ENCODE measurements at places on chromosomes 12 and 14. TPM values are rescaled to one million over a fixed set of nuclear protein-coding genes. Genes with fewer than 3 reads are reported as not detected.
A peak's percentile ranks its signal among the peaks of the same experiment; 100 is the strongest.

DNA sequence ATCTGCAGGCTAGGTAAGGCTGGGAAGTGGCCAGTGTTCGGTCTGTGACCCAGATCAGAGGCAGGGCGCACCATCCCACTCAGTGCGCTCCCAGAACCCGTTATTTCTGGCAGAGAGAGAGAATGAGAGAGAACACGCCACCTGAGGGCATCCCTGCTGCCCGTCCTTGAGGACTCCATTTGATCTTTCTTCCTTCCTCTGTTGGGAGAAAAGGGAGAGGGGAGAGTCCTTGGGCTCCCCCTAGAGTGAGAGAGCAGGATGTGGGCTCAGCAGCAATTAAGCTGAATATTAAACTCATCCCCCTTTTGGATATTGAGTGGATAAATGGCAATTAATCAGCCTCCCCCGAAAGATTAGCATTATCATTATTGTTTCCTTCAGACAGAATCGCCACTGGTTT is 70.6 kb downstream of the IFT43 start:
- H3K36me3 ChIP-seq, result no peaks in the 10 kb centered on the region
- no peak for DNase-seq
- H3K27ac ChIP-seq, result no peak overlapping the region
- H3K4me3 ChIP-seq, result no peak overlapping the region
- H3K27me3 ChIP-seq, result no peaks in the 10 kb centered on the region
- no peaks in the 10 kb centered on the region for H3K4me1 ChIP-seq

DNA sequence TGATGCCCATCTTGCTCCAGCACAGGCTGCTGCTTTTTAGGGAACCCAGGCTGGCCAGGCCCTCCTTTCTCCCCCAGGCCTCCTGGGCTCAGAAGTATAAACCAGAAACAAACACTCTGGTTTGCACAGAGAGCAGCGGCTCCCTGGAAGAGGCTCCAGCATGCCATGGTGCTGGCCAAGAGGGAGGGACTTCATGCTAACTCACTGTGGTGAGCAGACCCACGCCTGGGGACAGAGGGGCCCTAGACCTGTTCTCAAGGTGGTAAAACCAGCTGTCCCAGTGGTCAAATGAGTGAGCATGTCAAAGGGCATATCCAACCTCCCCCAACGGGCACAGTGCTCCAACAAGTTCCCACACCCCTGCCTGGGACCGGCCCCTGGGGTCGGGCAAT is 15.5 kb downstream of the BCL11B start:
- H3K27ac ChIP-seq, result no peak overlapping the region
- H3K36me3 ChIP-seq, result no peaks in the 10 kb centered on the region
- no peak for DNase-seq
- no peaks in the 10 kb centered on the region for H3K4me1 ChIP-seq
- H3K4me3 ChIP-seq, result no peak overlapping the region

DNA sequence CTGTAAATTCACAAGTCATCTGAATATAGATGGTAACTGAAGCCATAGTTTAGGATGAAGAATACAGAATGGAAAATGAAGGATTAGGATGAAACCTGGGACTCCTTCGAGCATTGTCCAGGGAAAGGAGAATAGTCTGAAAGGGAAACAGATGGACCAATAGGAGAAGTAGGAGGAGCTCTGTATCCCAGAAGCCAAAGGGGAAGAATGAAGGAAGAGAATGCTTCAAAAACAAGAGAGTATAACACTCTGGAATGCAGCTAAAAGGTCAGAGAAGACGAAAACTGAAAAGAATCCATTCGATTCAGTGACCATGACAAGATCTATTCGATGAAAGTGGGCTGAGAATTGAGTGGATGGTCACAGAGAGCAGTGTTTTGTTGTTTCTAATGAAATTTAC is 1.0 kb downstream of the GMFB start:
- H3K36me3 ChIP-seq, result no peaks in the 10 kb centered on the region
- H3K4me3 ChIP-seq, result peak overlapping the region; percentile 90
- no peaks in the 10 kb centered on the region for H3K4me1 ChIP-seq
- peak overlapping the region; percentile 97 for H3K27ac ChIP-seq
- H3K27me3 ChIP-seq, result no peaks in the 10 kb centered on the region

RNASE7 gene
- not detected for total RNA-seq

CLEC2A gene
- not detected for total RNA-seq

DNA sequence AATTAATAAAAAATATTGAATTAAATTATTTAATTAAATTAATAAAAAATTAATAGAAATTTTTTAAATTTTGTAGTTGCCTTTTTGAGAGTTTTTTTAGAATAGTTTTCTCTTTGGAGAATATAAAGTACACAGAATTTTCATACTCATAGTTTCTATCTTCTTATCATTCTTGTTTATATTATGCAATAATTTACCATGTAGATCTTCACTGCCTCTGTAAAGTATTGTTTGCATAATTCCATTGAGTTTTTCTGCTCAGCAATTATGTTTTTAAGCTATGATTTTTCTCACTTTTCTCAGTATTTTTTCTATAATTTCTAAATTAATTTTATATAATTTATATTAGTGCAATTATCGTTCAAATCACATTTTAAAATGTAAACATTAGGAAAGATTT is 50.6 kb upstream of the OXA1L start:
- peaks cover 7% of the 10 kb centered on the region for H3K4me1 ChIP-seq
- no peak for DNase-seq
- H3K27ac ChIP-seq, result no peak overlapping the region
- no peaks in the 10 kb centered on the region for H3K36me3 ChIP-seq
